ENCODE measurements at places on chromosomes 5 and 9. TPM values are rescaled to one million over a fixed set of nuclear protein-coding genes. Genes with fewer than 3 reads are reported as not detected.

Gene MZB1
- total RNA-seq = not detected

Gene NR6A1
- 2.1 TPM for total RNA-seq

Gene SLC46A2
- not detected for total RNA-seq

Gene OBP2B
- total RNA-seq = not detected

Gene AIF1L
- total RNA-seq = 75.4 TPM

DNA sequence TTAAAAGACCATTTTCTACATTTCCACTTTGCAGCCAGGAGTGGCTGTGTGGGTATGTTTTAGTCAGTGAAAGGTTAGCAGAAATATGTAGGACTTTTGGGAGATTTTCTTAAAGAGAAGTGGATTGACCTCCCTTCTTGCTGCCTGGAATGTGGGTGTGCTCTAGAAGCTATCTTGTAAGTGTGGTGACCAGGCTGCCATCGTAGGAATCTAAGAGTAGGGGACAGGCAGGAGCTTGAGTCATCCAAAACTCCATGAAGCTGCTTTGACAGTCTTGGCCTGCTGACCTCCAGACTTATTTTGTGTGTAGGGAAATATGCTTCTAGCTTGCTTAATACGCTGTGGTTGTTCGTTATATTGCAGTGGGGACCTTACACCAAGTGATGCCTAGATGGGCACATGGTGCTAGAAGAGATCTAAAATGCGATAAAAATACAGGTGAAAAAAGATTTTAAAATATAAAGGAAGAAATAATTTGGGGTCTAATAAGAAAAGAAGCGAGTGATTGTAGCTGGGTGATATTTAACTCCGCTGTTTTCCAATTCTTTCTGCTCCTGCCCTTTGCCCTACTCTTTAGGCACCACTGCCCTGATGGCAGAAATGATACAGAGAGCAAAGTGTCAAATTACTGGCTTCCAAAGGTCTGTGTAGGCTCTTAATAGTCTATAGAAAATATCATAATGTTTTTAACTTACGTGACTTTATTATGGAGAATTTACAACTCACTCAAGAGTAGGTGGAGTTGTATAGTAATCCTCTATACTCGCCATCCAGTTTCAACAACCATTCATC, 298.2 kb upstream of the ZNF608 start:
- DNase-seq = peak; percentile 66

DNA sequence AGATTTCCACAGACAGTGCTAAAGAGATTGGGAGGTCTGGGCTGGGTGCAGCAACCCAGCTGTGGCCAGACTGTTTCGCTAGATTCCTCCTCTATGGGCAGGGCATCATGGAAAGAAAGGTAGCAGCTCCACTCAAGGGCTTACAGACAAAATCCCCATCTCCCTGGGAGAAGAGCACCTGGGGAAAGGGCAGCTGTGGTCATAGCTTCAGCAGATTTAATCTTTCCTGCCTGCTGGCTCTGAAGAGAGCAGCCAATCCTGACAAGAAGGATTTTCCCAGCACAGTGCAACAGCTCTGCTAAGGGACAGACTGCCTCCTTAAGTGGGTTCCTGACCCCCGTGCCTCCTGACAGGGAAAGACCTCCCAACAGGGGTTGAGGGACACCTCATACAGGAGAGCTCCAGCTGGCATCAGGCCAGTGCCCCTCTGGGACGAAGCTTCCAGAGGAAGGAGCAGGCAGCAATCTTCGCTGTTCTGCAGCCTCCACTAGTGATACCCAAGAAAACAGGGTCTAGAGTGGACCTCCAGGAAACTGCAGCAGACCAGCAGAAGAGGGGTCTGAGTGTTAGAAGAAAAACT, 1379.3 kb upstream of the ACO1 start:
- no peak for DNase-seq

DNA sequence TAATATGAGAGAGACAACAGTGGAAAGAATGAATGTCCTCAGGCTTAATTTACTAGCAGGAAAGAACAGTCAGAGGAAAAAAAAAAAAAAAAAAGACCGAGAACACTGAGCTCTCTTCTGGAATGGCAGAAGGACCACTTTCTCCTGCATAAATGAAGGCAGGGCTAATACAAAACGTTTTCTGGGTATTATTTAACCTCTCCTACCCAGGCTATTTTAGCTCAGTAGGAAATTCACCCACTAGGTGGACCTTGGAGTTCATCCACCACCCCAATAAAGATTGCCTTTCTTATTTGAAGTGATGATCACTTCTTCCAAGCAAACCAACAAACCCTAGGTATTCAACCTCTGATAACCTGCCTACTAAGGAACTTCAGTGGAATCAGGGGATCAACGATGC, 3.7 kb downstream of the GLIS3 start:
- no peak for DNase-seq

- DNase-seq = no peak
Observed at GRCh38 chr5:62690421-62690820, 111.8 kb downstream of the LRRC70 start.

DNA sequence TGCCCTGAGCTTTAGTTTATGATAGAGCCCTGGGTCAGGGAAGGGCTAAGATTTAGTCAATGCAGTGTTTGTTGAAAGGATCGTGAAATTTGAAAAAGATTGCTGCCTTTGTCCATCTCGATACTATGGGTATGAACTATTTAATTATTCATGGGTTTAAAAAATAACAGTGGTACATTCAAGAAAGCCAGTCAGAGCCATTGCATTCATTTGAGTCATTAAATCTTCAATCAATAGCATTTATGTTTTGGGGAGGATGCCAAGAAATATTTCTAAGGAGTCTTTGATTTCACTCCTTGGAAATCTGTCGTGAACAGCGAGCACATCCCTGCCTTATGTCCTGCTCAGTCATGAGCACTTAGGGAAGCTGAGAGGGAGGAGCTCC, 54.4 kb upstream of the LRRTM2 start:
- DNase-seq = no peak

- no peak for DNase-seq
Observed at GRCh38 chr5:131974016-131974415, 28.6 kb upstream of the MEIKIN start.

GRCh38 chr5:142683881-142684505, 1.9 kb downstream of the FGF1 start:
- DNase-seq = no peak

- DNase-seq = no peak
Observed at GRCh38 chr5:34918025-34918424, 2.5 kb downstream of the BRIX1 start.

- peak; percentile 35 for DNase-seq
Observed at GRCh38 chr9:108182950-108183381, 672.8 kb downstream of the ACTL7B start.

DNA sequence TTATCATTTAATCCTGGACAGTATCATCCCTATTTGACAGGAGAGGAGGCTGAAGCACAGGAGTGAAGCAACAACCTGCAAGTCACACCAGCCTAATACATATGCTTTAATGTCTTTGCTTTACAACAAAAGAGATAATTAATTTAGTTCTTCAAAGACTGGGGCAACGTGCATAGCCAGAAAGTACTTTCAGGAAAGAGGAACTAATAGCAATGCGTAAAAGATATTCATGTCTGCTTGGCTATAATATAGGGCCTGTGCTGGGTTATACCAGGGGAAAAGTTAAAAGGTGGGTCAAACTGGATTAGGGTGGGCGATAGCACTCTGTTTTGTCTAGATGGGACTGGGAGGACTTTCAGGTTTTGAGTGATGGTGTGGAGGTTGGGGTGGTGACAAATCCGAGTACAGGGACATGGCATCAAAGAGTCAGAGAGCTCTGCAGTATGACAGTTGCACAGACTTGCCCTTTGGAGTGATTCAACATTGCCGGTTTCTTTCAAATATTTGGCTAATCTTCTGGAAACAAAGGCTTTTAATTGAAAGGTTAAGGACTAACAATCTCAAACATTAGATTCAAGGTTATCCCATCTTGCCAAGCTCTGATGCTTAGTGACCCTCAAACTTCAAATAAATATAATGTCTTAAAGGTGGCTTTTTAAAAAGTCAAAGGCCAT, 11.9 kb downstream of the DAB2 start:
- DNase-seq = no peak

DNA sequence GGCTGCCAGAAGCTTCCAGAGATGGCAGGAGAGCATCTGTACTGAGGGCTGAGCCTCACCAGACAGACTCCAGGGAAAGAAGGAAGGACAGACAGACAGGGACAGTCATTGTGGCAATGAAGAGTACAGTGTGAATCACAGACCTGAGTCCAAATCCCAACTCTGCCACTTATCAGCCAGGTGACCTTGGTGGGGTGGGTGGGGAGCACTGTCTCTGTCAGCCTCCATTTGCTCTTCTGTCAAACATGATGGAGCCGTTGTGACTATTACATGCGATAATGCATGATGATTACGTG, 85.9 kb upstream of the FSTL4 start:
- no peak for DNase-seq

- no peak for DNase-seq
Observed at GRCh38 chr5:67998709-67999261, 216.8 kb upstream of the PIK3R1 start.

DNA sequence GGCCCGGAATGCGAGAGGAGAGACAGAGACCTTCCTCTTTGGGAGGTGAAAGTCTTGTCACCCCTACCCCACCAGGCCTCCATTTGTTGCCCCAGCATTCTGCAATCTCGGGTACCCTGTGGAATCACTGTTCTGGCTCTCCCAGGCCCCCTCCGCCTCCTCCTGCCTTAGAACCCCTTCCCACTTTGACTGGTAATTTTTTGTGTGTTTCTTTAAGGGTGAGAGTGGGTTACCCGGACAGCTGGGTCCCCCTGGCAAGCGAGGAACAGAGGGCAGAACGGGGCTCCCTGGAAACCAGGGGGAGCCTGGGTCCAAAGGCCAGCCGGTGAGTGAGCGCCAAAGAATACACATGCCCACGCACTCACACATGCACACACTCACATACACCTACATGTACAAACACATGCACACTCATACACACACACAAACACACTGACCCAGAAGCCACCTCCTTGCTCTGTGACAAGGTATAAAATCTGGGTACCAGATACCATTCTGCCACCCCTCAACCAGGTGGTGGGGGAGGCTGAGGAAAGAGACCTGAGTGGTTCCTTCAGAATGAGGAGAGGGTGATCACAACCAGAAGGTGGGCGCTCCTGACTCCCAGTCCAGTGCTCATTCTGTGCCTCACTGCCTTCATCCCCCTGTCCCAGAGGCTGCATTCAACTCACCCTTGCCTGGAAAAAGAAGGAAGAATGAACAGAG, 30.9 kb upstream of the ORM1 start:
- DNase-seq = no peak

Data from myocyte (in vitro differentiated cells).